Stimulated activated CD4-positive, alpha-beta T cell treated with anti-CD3 and anti-CD28 coated beads, TNF-alpha, amount 100 ng/mL, for 4 hours (primary cell): ENCODE measurements at places on chromosomes 6 and 20.

GRCh38 chr20:19016140-19016497, 196.3 kb upstream of the SLC24A3 start:
- DNase-seq = no peak

GRCh38 chr6:118768904-118769325, 117.5 kb upstream of the CEP85L start:
- DNase-seq = no peak

DNA sequence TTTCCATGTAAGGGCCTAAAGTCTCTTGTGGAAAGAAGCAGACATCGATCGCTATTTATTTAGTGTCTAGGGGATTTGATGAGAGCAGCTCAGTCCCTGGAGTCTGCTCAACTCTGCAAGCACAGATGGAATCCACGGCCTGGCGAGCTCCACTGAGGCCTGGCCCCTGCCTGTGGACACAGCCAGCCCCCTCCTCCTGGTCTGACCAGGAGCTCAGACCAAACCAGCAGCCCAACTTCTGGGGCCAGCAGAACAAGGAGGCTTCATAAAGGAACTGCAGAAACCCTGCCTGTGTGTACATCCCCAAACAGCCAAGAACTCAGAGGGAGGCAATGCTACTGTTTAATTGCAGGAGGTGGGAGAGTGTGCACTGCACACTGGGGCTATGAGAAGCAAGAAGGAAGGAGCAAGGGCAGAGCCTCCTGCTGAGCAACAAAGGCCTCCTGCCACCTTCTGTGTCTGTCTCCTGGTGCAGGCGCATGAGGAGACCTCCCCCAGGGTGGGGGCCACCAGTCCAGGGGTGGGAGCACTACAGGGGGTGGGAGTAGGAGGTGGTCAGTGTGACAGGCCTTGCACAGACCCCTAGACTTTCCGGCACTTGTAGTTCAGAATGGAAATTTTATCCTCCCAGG, 3.8 kb downstream of the CST5 start:
- DNase-seq = no peak

DNA sequence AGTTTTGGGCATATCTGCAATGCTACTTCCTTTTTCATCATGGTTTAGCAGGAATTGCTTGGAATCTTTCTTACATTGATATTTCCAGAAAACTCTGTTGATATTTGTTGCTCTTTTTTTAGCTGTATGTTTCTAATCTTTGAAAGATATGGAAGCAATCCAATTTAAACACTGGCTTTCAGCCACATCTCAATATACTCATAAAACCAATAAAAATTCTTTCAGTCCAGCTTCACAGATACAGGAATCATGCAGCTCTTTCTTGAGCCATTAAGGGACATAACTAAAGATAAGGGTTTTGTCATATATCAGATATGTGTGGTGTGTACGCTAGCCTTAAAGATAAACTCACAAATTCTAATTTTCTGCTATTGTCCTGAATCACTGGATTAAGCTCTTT, 47.4 kb downstream of the PKIB start:
- no peak for DNase-seq

GRCh38 chr6:41072836-41073202, at the start of gene NFYA:
Gene NFYA, plus strand, starts transcription at chr6:41072974. Its CDS starts 6,116 bp downstream, at chr6:41079090.
- DNase-seq = peak; percentile 99

DNA sequence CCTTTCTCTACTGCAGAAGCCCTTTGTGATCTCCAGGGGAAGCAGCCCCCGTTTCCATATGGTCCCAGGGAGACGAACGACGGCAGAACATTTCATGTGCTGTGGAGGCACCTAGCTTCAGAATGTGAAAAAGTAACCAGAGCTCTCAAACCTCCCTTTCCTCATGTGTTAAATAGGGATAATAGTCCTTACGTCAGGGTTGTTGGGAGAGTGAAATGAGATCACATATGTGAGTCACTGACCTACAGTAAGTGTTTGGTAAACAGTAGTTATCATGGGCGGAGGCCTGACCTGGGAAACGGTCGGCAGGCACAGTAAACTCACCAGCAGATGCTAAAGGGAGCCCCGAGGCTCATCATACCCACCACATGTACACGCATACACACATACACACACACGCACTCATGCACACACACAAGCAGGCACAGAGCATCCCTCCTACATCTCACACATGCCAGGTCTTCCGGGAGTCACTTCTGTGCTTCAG, 89.7 kb downstream of the LY86 start:
- DNase-seq = no peak

DNA sequence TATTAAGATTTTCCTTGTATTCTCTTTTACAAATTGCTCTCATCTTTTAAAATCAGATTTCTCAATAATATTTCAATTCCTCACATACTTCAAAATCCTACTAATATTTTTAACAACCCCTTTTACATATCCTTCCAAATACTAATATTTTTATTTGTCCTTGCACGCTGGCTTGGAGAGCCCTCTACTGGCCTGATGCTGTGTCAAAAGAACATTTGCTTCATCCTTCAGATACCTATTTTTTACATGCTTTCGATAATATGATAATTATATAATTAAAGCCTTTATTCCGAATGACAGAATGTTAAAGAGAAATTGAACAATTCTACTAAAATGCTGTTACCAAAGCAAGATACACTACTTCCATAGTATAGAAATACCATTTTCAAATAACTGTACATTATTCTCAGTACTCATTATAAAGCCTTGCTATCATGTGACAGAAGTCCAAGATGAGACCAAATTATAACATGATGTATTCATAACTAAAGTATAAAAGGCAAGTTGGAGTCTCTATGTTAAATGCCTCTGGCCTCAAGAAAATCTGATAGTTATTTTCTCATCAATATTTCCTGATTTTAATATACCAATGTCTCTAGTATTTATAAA, 39.0 kb upstream of the PLN start:
- no peak for DNase-seq

- no peak for DNase-seq
Measured at GRCh38 chr20:60467771-60468170, 509.5 kb downstream of the CDH26 start.

GRCh38 chr6:105593805-105594671, 191.2 kb upstream of the PREP start:
- no peak for DNase-seq

DNA sequence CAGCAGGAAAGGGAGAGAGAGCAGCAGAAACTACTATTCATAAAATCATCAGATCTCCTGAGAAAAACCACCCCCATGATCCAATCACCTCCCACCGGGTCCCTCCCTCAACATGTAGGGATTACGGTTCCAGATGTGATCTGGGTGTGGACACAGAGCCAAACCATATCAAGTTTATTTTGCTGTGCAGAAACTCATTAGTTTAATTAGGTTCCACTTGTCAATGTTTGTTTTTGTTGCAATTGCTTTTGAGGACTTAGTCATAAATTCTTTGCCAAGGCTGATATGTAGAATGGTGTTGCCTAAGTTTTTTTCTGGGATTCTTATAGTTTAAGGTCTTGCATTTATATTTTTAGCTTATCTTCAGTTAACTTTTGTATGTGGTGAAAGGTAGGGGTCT, 422.0 kb upstream of the HS3ST5 start:
- no peak for DNase-seq

DNA sequence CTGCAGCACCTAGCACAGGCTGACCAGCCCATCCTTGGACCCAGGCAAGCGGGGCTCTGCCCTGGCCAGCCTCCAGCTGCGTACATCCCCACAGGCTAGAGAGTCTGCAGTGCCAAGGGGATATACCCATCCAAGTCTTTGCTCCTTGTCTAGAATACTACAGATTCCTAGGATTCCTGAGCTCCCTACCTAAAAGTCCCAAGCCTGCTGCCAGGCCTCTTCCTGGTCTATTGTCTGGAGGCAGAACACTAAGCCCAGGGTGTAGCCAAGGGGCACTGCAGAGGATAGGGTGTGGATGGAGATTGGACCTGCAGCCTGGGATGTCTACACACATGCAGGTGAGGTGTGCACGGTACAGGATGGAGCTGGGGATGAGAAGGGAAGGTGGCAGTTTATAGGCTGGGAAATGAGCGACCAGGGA, 90.0 kb upstream of the SIRPA start:
- no peak for DNase-seq

DNA sequence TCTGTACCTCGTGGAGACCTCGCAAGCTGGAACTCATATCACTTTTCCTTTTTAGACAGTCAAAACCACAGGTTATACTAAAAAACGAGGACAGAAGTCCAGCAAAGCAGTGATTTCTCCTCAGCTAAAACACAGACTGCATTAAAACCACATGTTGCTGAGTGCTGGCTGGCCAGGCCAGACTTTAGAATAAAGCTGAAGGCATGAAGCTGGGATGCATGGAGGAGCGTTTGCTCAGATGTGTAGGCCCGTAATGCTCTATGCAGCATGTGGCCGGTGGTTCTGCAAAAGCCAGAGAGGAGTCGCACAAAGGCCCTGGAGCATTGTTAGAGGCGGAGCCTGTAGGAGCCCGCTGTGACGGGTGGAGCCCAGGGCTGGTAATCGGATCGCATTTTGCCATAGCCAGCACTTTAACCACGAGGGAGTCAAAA, 83.6 kb downstream of the SMOC2 start:
- no peak for DNase-seq

DNA sequence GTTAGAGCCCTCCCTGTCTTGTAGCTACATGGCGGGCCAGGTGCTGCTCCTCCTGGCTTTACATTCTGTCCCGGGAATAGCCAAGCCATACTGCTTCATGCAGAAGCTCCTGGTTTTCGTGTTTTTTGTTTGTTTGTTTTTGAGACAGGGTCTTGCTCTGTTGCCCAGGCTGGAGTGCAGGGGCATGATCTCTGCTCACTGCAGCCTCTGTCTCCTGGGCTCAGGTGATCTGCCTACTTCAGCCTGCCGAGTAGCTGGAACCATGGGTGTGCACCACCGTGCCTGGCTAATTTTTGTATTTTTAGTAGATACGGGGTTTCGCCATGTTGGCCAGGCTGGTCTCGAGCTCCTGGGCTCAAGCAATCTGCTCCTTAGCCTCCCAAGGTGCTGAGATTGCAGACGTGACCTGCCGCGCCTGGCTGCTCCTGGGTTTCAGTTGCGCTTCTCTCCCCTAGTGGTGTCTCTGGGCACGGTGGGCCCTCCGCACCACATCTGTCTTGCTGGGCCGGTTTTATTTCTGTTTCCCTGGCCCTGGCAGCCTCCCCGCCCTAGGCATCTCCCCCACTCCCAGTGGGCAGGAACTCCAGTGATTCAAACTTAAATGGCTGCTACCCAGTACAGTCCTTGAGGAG, 12.9 kb downstream of the CDYL start:
- no peak for DNase-seq

DNA sequence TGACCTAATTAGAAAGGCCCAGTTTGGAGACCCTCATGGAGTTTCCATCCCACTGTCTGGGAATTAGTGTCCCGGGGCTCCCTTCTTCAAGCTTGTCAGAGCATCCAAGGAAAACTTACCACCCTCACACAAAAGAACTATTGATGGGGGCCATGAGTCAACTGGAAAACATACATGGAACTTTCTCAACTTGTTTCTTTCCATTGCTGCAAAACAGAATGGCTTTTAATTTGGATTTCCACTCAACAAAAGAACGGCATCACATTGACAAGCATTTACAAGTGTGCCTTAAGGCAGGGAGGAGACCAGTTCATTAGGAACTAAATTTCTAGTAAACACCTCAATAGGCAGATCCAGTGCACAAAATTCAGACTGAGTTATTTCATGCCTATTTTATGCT, 289.1 kb upstream of the PREP start:
- DNase-seq = no peak

DNA sequence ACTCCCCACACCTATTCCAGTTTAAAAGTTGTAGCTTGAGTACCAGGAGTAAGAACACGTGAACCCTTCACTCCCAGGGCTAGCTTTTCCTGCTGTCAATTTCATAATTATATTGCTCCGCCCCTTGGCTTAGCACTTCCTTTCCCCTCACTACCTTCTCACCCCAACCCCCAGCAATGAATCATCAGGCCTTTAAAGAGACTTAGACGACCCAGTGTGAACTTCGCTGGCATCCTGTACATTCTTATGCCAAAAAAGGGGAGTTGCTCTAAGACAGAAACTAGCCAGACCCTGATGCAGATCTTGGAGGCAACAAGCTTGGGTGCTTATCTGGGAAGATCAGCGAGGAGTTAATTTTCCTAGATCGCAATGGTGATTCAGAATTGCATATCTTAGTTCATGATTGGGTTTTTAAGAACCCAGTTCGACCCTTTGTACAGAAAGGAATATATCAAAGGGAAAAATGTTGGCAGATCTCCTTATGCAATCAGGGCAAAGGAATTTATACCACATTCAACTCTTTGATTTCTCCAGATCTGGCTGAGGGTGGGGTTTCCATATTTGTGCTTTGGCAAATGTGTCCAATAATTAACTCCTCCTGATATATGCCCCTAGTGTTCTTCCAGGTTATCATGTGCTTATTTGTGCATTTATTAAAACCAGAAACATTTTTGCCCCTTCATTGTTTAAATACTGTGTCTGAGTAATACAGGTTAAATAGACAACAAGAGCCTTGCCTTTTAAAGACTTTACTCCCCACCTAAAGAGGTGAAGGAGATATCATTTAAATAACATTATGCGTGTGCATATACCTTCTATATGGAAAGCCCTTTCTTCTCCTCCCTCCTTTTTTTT, 8.1 kb upstream of the ATXN1 start:
- DNase-seq = peak; percentile 60

DNA sequence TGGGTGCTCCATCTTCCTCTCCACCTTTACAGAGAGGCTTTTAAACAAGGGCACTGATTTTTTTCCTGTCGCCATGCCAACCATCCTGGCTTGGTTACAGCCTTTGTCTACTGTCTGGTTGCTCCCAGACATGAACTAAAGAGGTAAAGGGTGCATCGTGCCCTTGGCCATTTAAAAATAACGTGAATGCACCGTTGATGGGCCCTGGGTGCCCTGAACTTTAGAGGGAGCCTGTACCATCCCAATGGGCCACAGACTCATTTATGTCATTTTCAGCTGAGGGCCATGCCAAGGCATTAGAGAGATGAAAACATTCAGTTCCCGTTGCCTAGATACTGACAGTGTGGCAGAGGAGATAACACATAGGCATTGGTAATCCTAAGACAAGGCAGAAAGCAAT, 23.3 kb downstream of the TMC2 start:
- DNase-seq = no peak
